ENCODE measurements at places on chromosomes 16 and 17.

- no peak for DNase-seq
These were observed 10.1 kb downstream of the LITAF start for GRCh38 chr16:11576427-11577289.

GRCh38 chr16:10321407-10322387 is 64.2 kb upstream of the ATF7IP2 start:
- DNase-seq = no peak

GRCh38 chr16:50598256-50598894 is 50.2 kb downstream of the NKD1 start:
- no peak for DNase-seq

DNA sequence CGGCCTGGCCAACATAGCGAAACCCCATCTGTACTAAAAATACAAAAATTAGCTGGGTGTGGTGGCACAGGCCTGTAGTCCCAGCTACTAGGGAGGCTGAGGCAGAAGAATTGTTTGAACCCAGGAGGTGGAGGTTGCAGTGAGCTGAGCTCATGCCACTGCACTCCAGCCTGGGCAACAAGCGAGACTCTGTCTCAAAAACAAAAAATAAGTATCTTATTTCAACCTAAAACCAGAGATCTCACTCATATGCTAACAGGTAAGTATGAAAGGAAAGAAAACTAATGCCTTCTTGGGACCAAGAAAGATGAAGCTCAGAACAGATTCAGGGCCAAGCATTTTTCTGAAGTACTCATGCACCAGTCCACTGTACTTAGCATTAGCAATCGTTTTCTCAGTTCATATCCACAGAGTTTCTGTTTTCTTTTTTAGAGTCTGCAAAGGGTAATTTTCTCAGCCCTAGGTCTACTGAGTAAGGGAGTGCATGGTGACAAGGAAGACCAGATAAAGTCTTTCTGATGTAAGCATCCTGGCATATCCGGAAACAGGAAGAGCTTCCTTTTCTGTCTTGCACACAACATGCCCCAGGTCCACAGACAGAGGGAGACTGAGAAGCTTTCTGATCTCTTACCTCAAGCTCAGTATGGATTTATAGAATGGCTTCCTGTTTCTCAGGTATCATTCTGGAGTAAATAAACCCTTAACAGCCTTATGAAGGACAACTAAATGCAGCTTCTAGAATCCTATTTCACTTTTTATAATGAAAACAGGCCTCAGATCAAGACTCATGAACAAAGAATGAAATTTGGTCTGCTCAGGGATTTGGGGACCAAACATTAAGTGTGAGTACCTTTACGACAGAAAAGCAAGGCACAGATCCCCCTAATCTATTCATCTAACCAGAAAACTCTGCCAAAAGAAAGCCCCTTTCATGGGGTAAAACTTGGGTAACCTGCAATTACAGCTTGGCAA is 38.7 kb upstream of the FOXJ1 start:
- no peak for DNase-seq

Measured in NCI-H748 treated with DMSO at 0.1 percent for 48 hours (cell line).